Melanocyte of skin (primary cell): ENCODE measurements at places on chromosomes 6 and 20. TPM values are rescaled to one million over a fixed set of nuclear protein-coding genes. Genes with fewer than 3 reads are reported as not detected.

Gene SEL1L2
- not detected in 2 replicates for total RNA-seq

Gene PLCB4
- 2.9 TPM in 1 of 2 replicates, not detected in the other for total RNA-seq

Gene CCM2L
- total RNA-seq = not detected in 2 replicates

Gene ASIP
- total RNA-seq = not detected in 2 replicates

Gene SLC12A5
- under 0.01 TPM in 1 of 2 replicates, not detected in the other for total RNA-seq

Gene TOX2
- total RNA-seq = under 0.01 TPM in 1 of 2 replicates, not detected in the other

Gene DLK2
- total RNA-seq = not detected in 2 replicates

Gene MUC22
- not detected in 2 replicates for total RNA-seq

Gene CST5
- total RNA-seq = not detected in 2 replicates

Gene OOEP
- total RNA-seq = not detected in 2 replicates

Gene ARMC2
- total RNA-seq = 1.7 and 3.4 TPM in 2 replicates

Gene UNC93A
- not detected in 2 replicates for total RNA-seq

Gene NFATC2
- under 0.01 and 0.73 TPM in 2 replicates for total RNA-seq

Gene CTSZ
- total RNA-seq = 123 and 150 TPM in 2 replicates

Gene CLPSL2
- total RNA-seq = not detected in 2 replicates

Gene VGLL2
- total RNA-seq = not detected in 2 replicates

Gene SSTR4
- not detected in 2 replicates for total RNA-seq

Gene ZNF76
- 20.0 and 24.4 TPM in 2 replicates for total RNA-seq

Gene HLA-F
- 101 and 156 TPM in 2 replicates for total RNA-seq

Gene EDN3
- not detected in 2 replicates for total RNA-seq

Gene DYNLT2
- 1.00 and 1.9 TPM in 2 replicates for total RNA-seq

Gene CFB
- 0.77 and 1.7 TPM in 2 replicates for total RNA-seq

Gene TJAP1
- 10.7 and 14.9 TPM in 2 replicates for total RNA-seq

Gene TMEM217
- total RNA-seq = 0.33 and 2.0 TPM in 2 replicates

Gene EPPIN
- not detected in 2 replicates for total RNA-seq

Gene MICA
- total RNA-seq = 56.6 and 60.6 TPM in 2 replicates

Gene TNXB
- under 0.01 TPM in 2 replicates for total RNA-seq

Gene MCHR2
- not detected in 2 replicates for total RNA-seq

Gene OPN5
- total RNA-seq = not detected in 2 replicates

Gene COL11A2
- total RNA-seq = 0.34 and 0.36 TPM in 2 replicates

Gene TREML2
- total RNA-seq = not detected in 2 replicates

Gene OR10C1
- not detected in 2 replicates for total RNA-seq

Gene MYL9
- 5.5 and 19.3 TPM in 2 replicates for total RNA-seq

Gene SOBP
- total RNA-seq = 2.8 TPM in 1 of 2 replicates, not detected in the other

Gene NKAPL
- 1.1 and 1.4 TPM in 2 replicates for total RNA-seq

Gene GSTA2
- total RNA-seq = not detected in 2 replicates

Gene OR12D1
- total RNA-seq = not detected in 2 replicates

Gene CGA
- total RNA-seq = not detected in 2 replicates

Gene RBM39
- 162 and 359 TPM in 2 replicates for total RNA-seq

Gene ZBP1
- total RNA-seq = not detected in 2 replicates

Gene ITPR3
- 36.3 and 41.6 TPM in 2 replicates for total RNA-seq

Gene FAM83C
- total RNA-seq = not detected in 2 replicates

Gene RIPOR3
- not detected in 2 replicates for total RNA-seq

Gene RIMS1
- not detected in 2 replicates for total RNA-seq

Gene MED20
- 20.7 and 29.0 TPM in 2 replicates for total RNA-seq

Gene EEF1E1
- total RNA-seq = 51.0 and 95.5 TPM in 2 replicates

Gene BANF2
- not detected in 2 replicates for total RNA-seq

Gene POU5F1
- not detected in 2 replicates for total RNA-seq

Gene CRIP3
- 0.73 TPM in 1 of 2 replicates, not detected in the other for total RNA-seq

Gene CDH4
- total RNA-seq = 0.34 and 2.2 TPM in 2 replicates

Gene KCNK17
- total RNA-seq = not detected in 2 replicates

Gene NNAT
- under 0.01 and 0.15 TPM in 2 replicates for total RNA-seq

Gene PRDM13
- not detected in 2 replicates for total RNA-seq

Gene ABHD16B
- total RNA-seq = not detected in 2 replicates

Gene CABLES2
- 1.2 and 2.7 TPM in 2 replicates for total RNA-seq

Gene FOXA2
- total RNA-seq = not detected in 2 replicates

Gene ULBP2
- 0.69 and 1.1 TPM in 2 replicates for total RNA-seq

Gene MAD2L1BP
- total RNA-seq = 55.2 and 84.3 TPM in 2 replicates
